ENCODE measurements at places on chromosomes 6 and 20.
A peak's percentile ranks its signal among the peaks of the same experiment; 100 is the strongest.

DNA sequence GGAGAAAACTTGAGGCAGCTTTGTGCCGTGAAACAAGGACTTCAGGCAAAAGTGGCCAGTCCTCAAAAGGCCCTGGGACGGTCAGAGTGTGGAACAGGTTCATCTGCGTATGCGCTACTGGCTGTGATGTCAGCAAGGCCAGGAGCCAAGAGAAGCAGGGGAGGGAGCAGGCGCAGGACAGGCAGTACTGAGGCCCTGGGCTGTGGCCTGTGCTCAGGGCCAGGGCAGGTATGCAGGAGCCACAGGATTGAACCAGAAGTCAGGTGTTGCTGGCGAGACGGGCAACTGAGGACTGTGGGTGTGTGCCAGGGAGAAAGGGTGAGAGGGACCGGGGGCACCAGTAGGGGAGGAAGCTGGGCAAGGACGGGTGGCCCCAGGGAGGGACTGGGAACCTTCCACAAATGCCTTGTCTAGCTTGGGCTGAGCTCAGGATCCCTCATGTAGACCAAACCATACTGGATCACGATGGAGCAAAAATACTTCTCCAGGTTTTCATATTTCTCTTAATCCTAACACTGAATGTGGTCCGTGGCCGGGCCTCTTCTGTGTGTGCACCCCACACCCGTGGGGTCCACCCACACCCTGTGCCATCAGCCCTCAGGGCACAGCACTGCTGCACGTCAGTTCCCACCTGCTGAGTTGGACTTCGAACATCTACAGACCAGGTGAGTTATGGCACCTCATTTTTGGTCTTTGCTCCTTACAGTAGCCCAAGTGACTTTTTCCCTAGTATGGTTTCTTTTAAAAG lies 46.9 kb downstream of the GINS1 start:
- DNase-seq = no peak

- no peak for DNase-seq
Observed at GRCh38 chr6:131688286-131688685, 12.9 kb downstream of the OR2A4 start.

DNA sequence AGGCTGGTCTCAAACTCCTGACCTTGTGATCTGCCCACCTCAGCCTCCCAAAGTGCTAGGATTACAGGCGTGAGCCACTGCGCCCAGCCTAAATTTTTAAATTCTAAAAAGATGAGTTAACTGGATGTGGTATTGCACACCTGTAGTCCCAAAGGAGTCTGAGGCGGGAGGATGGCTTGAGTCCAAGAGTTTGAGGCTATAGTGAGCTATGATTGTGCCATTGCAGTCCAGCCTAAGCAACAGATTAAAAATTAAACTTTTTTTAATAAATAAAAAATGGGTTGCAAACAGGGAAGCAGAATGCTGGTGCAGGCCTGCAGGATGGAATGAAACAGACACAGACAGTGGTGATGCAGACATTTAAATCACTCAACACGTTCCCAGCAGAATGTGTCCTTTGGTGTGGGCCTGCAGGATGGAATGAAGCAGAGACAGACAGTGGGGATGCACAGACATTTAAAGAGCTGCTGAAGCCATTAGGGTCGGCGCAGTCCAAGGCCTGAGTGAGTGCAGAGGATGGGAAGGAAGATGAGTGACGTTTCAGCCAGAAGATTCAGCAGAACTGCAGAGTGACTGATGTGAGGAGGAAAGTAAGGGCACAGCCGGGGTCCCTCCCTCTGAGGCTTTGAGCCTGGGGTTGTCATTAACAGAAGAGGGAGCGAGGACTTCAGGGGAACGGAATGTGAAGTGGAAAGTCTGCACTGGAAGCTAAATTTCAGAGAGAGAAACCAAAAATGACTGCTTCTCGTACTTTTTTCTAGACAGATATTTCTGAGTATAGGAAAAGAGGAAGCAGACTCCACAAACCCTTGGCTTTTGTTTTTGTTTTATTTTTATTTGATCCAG lies 117.5 kb downstream of the RIN2 start:
- DNase-seq = peak; percentile 15

DNA sequence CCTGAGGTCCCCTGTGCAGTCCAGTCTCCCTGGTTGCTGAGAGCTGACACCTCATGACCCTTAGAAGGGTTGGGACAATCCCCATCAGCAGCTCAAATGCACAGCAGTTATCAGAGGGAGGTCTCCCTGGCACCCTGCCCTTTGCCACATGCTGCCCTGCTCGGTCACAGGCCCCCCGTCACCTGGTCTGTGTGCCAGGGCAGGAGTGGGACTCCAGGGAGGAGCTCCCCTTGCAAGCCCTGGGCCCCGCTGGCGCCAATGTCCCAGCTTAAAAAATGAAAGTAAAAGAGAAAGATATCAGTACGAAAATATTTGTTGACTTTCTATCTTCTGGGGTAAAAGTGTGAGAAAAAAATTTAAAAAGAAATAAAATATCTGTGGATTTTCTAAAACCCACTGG lies 68.1 kb upstream of the SLC22A16 start:
- no peak for DNase-seq

DNA sequence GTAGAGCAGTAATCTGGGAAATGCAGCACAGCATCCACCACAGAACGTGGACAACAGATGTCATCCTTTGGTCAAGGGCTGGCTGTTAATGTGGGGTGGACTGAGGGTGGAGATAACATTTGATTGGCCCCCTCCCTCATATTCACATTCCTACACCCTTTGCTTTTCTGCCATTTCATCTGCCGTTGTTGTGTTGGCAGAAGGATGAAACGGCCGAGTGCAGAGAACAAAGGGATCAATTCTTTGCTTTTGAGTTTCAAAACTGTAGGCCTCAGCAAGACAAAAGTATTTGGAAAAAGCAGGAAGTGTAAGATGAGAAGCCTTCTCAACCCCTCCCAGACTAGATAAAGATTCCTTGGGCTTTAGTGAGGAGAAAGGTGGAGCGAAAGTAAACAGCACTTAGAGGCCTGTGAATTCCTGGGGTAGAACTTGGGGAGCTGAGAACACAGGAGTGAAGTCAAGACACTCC lies 74.2 kb upstream of the PHIP start:
- DNase-seq = no peak

- DNase-seq = no peak
Observed at GRCh38 chr20:41572010-41572572, 46.1 kb downstream of the CHD6 start.
